ENCODE measurements at places on chromosomes 5 and 9.

- no peak for DNase-seq
Observed at GRCh38 chr5:90997082-90997481, 386.0 kb downstream of the ARRDC3 start.

- no peak for DNase-seq
Observed at GRCh38 chr9:31377358-31377757, 1007.1 kb upstream of the ACO1 start.

DNA sequence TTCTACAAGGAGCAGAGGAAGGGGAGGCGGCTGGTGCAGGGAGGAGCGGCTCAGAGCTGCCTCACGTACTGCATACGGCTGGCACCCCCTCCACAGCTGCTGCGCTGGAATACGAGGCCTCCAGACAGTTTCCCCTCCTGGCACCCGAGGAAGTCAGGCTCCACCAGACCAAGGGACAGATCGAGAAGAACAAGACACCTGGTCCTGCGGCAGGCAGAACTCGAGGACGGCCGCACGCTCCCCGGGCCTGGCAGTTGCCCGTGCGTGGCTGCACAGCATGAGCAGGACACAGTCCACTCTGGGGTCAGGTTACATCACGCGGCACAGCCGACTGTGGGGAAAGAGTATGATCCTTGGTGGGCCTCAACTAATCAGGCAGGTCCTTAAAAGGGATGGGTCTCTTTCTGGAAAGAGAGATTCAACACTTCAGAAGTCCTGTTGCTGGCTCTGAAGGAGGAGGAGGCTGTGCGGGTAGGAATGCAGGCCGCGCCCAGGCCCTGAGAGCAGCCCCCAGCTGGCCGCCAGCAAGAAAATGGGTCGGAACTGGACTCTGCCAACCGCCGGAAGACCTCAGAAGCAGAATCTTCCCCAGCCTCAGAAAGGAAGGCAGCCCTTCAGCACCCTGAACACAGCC is 11.6 kb downstream of the UBAC1 start:
- no peak for DNase-seq

DNA sequence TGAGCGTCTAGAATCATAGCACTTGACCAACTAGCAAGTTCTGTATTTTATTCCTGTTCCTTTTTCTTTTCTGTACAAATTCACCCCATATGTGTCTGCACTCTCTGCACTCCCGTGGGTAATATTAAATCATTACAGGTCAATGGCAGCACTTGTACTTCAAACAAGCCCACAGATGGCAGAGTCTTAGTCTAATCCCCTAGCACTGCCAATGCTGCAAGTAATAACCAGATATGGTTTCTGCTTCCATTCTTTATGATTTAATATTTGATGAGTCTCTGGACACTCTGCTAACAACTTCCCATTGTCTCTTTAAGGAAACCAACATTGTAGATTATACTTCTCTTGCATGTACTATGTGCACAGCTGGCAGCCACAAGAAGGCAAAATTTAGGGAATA is 343.8 kb upstream of the CHD1 start:
- DNase-seq, result no peak

DNA sequence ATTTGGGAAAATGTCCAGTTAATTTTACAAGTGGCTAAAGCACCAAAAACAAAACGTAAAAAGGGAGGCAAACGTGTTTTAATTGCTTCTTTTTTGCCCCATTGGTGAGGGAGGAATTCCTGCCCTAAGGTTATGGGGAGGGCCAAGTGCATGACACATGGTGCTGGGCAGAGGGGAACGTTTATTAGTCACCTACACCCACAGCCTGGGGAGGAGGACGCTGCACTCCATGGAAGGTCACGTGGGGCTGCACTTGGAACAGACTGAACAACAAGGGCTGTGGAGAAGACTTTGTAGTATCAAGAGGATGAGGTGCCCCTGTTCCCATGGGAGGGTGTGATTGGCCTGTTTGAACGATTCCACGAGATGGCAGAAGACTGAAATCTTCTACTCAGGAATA is 13.7 kb upstream of the ADAMTS16 start:
- DNase-seq, result no peak

DNA sequence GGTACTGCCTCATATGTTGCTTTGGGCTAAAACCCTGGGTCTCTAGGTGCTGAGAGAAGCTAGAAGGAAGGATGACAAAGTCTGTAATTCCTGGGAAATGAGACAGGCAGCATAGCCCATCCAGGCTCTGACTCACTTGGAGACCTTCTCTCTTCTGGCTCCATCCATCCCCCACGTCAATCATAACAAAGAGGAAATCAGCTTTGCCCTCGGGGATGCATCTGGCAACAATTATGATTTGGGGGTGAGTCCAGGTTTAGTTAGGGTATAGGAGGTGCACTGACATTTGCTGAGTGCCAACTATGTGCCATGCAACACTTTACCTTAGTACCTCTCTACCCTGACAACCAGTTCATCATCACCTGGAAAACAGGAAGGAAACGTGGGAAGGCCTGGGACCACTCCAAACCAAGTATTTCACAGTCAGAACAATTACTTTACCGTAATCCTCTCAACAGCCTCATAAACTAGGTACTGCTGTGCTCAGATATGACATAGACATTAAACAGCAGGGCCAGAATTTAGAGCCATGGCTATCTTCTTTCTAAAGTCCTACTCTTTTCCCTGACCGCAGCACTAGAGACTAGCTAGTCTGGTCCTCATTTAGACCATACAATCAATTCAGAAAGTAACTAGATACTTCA is 39.1 kb upstream of the GZMA start:
- no peak for DNase-seq

- DNase-seq, result peak; percentile 40
Observed at GRCh38 chr5:139075066-139076050, 122.8 kb downstream of the SIL1 start.

- DNase-seq, result no peak
Observed at GRCh38 chr5:69013481-69013880, 80.3 kb upstream of the SLC30A5 start.

All from OCI-M1 (cell line).